Fibroblast of the aortic adventitia (primary cell): ENCODE measurements at places on chromosomes 12 and 14. TPM values are rescaled to one million over a fixed set of nuclear protein-coding genes. Genes with fewer than 3 reads are reported as not detected.

DNA sequence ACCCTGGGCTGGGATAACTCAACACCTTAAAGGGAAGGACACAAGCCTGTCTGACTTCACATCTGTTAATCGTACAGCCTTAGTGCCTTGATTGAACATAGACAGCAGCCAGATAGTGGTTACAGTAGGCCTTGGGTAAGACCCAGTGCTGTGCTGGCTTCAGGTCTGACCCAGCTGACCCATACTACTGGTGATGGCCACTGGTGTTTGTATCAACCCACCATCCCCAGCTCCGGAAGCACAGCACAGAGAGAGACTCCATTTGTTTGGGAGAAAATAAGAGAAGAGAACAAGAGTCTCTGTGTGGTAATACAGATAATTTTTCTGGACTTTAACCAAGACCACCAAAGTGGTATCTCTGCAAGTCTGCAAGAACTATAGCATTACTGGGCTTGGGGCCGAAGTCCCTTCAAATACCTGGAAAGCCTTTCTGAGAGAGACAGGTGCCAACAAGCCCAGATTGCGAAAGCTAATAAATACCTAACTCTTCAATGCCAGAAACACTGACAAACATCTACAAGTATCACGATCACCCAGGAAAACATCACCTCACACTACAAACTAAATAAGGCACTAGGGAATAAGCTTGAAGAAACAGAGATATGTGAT is 330.1 kb upstream of the GARIN2 start:
- no peak for DNase-seq

GRCh38 chr14:103450416-103450815 is 65.2 kb downstream of the MARK3 start:
- peak; percentile 39 for DNase-seq

DNA sequence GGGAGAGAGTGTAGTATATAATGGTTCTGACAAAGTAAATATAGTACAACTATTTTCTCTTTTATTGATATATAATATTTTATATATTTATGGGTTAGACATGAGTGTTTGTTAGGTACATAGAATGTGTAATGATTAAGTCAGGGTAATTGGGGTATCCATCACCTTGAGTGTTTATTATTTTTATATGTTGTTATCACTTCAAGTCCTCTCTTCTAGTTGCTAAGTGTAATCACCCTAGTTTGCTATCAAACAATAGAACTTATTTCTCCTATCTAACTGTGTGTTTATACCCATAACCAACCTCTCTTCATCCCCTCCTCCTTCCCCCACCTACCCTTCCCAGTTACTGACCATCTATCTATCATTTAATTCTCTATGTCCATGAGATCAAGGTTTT is 64.2 kb downstream of the BRMS1L start:
- DNase-seq: no peak

DNA sequence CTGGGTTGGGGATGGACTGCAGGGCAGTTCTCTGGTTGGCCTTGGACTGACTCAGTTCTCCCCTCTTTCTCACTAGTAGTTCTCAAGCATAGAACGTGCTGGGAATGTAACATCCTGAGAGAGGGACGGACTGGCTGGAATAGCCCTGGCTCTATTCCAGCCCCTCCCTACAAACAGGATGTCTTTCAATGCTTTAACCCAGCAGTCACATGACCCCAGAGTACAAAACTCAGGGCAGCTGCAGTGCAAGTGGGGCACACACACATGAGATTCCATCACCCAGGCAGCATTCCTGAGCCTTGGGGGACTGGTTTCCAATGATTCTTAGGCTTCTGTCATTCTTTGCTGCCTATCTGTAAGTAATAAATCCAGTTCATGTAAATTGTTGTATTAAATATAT is 1.6 kb upstream of the ACOT6 start:
- no peak for DNase-seq

Gene CISTR
- total RNA-seq: not detected in 2 replicates
